Fibroblast of mammary gland (primary cell): ENCODE measurements at places on chromosomes 5 and 9.
A peak's percentile ranks its signal among the peaks of the same experiment; 100 is the strongest.

- no peak for DNase-seq
These were observed 96.4 kb downstream of the GNAQ start for GRCh38 chr9:77935211-77935610.

- DNase-seq, result no peak
These were observed 270.2 kb upstream of the IRX1 start for GRCh38 chr5:3325201-3325971.

DNA sequence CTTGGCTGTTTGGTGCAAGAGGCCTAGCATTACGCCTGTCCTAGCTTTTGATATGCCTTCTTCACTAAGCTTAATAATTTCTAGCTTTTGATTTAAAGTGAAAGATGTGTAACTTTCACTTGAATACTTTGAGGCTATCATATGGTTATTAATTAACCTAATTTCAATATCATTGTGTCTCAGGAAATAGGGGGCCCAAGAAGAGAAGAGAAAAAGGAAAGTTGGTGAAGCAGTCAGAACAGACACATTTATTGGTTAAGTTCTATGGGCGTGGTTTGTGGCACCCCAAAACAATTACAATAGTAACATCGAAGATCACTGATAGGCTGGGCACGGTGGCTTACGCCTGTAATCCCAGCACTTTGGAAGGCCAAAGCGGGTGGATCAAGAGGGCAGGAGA lies 40.9 kb upstream of the F2RL2 start:
- DNase-seq, result no peak

DNA sequence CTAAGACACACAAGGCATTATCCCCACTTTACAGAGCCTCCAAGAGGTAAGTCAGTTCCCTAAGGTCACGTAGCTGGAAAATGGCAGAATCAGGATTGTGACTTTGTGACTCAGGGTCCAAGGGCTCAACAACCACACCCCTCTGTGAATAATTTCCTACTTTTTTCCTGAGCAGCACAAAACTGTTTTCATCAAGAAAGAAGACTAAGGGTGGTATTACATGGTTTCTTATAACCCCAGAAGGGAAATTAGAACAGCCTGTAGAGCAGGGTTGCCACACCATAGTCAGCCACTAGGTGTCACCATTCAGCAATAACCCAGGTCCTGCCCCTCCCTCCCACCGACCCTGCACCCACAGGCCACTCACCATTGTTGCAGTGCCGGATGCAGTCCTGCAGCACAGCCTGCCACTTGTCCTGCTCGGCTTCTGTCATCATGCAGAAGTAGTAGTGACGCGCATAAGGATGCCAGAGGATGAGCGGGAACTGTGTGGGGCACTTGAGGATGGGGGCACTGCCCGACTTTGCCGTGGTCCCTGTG lies 72.1 kb downstream of the LRSAM1 start:
- peak; percentile 72 for DNase-seq

DNA sequence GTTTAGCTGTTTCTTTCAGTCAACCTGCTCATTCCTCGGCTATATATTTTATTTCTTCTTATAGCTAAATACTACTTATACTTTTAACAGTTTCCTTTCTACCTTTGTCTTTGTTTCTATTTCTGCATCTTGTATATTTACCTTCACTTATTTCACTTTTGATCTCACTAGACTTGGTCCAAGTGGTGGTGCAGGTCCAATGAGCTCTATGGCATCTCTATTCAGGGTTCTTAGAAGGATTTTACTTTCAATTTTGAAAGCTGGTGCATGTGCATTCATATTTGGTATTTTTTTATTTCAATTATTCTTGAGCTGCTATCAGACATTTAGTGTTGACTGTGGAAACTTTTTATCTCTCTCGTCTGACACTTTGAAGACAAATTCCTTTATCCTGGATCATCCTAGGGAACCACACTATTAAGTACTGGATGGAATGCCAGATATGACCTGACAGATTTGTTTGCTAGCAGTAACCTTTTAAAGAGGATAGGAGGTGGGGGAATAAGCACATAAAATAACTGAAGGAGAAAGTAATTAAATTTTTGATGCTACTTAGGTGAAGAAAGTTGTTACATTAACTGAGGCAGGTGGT lies 123.1 kb upstream of the PJA2 start:
- DNase-seq, result no peak

DNA sequence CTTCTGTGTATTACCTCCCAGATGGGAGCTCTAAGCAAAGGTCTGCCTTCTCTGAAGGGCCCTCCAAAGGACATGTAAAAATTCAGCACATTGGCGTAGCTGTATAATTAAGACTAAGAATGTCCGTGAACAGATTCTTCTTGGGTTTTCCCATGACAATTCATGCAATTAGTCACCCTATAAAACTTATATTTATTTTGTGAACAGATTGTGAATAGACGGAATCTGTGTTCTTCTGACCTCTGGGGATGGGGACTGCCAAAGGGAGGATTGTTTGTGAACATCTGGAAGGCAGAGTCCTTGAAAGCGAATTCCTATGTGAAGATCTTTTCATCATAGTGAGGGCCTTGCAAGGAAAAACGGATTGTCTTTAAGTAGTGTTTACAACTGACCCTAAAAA lies 111.3 kb downstream of the EGFLAM start:
- peak; percentile 8 for DNase-seq
